Left lung (tissue), 14 donors: ENCODE measurements at places on chromosomes 3 and 15.
A peak's percentile ranks its signal among the peaks of the same experiment; 100 is the strongest.

GRCh38 chr3:139430493-139430892 is 41.0 kb upstream of the COPB2 start:
- no peak for DNase-seq
- H3K27ac ChIP-seq, result no peak overlapping the region
- peaks cover 7% of the 10 kb centered on the region for H3K4me1 ChIP-seq
- H3K36me3 ChIP-seq, result no peaks in the 10 kb centered on the region

DNA sequence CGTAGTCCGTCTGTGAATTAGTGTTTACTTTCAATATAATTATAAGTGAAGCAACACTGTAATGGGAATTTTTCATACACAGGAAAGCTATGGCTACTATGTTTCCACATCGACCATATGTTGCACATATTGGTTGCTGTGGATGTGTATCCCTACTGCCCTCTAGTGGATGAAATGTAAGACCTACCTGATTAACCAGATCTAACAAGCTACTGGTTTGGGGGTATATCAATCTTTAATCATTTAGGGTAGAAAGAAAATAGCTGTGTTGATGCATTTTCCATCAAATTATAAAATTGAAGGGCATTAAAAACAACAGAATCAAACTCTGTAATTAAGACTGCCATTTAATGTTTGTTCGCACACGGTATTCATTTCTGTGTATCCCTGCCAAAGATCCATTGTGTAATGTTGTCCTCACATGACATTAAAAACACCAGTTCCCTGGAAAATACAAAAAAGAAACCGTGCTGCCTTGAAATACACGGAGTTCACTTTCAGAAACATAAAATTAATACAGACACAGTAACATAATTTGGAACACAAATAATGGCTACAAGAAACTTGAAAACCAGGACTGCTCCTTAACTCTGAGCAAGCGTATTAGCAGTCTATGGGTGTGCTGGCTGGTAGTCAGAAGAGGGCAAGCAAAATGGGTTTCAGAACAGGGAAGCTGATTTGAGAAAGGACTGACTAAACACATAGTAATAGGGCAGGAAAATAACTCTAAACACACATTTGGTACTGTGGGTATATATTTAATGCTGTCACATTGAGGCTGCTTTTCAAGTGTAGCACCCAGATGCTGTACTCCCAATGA is 125.1 kb downstream of the TIGIT start:
- peak; percentile 83 for DNase-seq
- H3K4me3 ChIP-seq, result no peak overlapping the region
- H3K4me1 ChIP-seq, result peaks cover 14% of the 10 kb centered on the region
- H3K27me3 ChIP-seq, result no peaks in the 10 kb centered on the region
- peak overlapping the region; percentile 3 for H3K27ac ChIP-seq

DNA sequence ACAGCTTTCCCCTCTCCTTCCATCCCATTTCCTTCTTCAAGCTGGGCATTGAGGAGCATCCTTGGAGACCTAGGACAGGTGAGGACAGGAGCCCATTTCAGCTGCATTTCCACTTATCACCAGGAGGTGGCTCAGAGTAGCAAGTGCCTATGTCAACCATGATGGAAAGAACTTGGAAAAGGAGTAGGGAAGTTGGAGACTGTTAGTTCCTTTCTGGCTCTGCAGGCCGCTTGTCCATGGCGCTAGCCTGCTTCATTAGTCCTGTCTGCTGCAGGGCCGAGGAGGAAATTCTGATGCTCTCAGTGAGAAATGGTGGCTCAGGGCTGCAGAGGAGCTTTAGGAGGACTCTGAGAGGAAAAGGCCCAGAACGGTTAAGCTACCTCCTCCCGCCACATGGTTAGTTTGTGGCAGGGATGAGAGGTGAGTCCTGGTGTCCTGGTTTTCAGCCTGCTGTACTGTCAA is 7.0 kb upstream of the CD276 start:
- H3K36me3 ChIP-seq, result no peaks in the 10 kb centered on the region
- DNase-seq, result peak; percentile 50
- H3K27ac ChIP-seq, result no peak overlapping the region
- no peaks in the 10 kb centered on the region for H3K4me1 ChIP-seq
- peaks cover 8% of the 10 kb centered on the region for H3K27me3 ChIP-seq

- no peaks in the 10 kb centered on the region for H3K36me3 ChIP-seq
- H3K27me3 ChIP-seq, result no peaks in the 10 kb centered on the region
- no peak overlapping the region for H3K27ac ChIP-seq
Measured at GRCh38 chr3:8845641-8846040, 76.2 kb upstream of the OXTR start.

DNA sequence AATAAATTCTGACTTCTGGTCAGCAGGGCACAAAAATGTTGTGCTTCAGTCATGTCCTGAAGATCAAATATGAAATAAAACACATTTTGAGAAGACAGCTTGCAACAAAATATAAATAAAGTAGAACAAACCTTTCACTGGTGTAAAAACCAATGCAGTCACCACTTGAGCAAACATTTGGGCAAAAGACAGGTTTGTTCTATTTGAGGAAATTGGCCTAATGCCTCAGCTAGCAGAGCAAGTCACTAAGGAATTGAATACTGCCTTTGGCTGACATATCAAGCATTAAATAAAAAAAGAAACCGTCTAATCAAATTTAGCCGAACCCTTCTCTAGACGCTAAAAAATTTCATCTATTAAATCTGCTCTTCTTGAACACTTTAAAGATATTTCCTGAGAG is 475.4 kb upstream of the CNTN3 start:
- no peaks in the 10 kb centered on the region for H3K27me3 ChIP-seq
- no peak overlapping the region for H3K27ac ChIP-seq
- DNase-seq, result no peak
- H3K4me1 ChIP-seq, result no peaks in the 10 kb centered on the region
- H3K36me3 ChIP-seq, result no peaks in the 10 kb centered on the region
- H3K4me3 ChIP-seq, result no peak overlapping the region

DNA sequence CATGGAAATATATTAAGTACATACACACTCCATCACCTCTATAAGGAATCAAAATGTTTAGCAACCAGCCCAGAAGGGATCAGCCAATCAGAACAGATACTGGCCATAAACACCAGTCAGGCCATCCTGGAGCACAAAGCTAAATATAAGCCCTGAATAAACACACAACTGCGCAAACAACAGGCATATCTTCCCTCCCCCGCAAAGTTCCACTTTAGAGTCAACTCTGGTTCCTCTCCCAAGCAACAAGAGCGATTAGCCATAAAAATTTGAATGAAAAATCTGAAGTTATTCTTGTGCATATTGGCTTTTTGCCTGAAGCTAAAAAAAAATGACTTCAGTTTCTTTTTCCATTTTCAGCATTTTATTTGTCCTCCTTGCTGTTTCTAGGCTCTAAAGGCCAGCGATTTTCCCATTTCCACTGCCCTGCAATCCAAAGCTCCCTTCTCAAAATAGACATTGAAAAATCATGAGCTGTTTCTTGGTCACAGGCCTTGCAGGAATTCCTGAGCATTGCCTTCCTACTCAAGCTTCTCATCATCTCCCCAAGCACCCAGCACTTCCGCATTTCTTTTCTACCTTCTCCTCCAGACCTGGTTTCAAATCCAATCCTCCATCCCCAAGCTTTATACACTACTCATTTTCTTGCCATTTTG is 247.9 kb downstream of the ZMAT3 start:
- H3K27ac ChIP-seq, result peak overlapping the region; percentile 13
- H3K4me3 ChIP-seq, result no peak overlapping the region
- peak; percentile 44 for DNase-seq
- no peaks in the 10 kb centered on the region for H3K27me3 ChIP-seq

DNA sequence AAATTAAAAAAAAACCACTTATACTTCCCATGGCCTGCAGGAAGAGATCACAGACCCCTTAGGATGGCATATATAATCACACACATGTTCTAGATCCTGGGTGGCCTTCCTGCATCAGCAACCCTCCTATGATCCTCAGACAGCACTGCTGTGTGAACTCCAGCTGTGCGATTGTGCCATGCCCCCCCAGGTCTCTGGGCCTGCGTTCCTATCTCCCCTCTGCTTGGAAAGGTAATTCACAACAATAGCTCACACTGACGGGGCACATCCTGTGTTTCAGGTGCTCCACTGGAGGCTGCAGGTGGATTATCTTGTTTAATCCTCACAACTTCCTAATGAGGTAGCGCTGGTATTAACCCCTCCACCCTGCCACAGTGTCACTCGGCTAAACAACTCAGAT is 71.2 kb upstream of the GLCE start:
- no peak overlapping the region for H3K4me3 ChIP-seq
- H3K36me3 ChIP-seq, result no peaks in the 10 kb centered on the region
- H3K27ac ChIP-seq, result no peak overlapping the region
- peaks cover 3% of the 10 kb centered on the region for H3K27me3 ChIP-seq
- H3K4me1 ChIP-seq, result no peaks in the 10 kb centered on the region

GRCh38 chr15:58666957-58667356 is 82.5 kb downstream of the ADAM10 start:
- H3K27ac ChIP-seq, result peak overlapping the region; percentile 7
- H3K27me3 ChIP-seq, result no peaks in the 10 kb centered on the region
- no peak overlapping the region for H3K4me3 ChIP-seq
- H3K36me3 ChIP-seq, result peaks cover 30% of the 10 kb centered on the region
- DNase-seq, result no peak
